Stomach (tissue), 19 donors: ENCODE measurements at places on chromosomes 6 and 20.

DNA sequence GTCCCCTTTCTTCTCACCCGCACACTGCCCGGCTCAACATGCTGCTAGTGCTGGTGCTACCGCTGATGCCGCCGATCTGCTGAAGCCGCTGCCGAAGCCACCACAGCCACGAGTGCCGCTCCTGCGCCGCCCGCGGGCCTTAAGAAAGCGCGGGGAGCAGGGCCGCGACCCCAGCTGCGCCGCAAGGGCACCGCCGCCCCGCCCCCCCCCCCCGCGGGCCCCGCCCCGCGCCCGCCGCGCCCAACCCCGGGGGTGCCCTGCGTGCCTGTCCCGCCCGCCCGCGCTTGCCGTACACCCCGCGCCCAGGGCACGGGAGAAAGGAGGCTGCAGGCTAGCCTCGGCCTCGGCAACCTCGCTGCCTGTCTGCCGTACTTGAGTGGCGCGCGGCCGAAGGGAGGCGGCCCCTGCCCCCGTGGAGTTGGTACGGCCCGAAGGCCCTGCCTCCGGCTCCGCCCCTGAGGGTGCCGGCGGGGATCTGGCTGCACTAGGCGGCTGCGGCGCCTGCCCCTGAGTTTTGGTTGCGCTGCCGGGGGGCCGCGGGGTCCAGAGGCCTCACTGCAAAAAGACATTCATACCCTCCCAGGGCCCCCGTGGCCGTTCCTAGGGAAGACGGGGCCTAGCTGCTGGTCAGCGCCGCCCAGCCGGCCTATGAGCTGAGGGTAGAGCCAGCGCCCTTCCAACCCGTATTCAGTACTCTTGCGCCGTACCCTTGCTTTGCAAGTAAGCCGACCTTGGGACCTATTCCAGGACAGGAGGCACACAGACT lies at the start of gene SOD2:
SOD2 (minus strand) TSS at position 114 of the 766 bp plus-strand sequence; CDS start at position 40, 74 bp downstream.
- peak; percentile 89 for DNase-seq

- DNase-seq: no peak
These were observed 114.6 kb downstream of the DLL1 start for GRCh38 chr6:170176136-170176897.

DNA sequence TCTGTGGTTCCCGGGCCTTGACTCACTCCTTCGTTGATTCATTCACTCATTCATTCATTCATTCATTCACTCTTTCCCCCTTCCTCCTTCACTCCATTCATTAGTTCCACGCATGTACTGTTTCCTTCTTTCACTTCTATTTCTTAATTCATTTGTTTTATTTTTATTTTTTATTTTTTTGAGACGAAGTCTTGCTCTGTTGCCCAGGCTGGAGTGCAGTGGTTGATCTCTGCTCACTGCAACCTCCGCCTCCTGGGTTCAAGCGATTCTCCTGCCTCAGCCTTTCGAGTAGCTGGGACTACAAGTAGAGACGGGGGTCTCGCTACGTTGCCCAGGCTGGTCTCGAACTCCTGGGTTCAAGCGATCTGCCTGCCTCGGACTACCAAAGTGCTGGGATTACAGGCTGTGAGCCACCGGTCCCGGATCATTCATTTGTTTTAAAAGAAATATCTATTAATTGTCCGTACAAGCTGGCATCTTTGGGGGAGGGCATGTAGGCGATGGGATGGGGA lies 427 bp upstream of the NFKBIE start:
- no peak for DNase-seq

DNA sequence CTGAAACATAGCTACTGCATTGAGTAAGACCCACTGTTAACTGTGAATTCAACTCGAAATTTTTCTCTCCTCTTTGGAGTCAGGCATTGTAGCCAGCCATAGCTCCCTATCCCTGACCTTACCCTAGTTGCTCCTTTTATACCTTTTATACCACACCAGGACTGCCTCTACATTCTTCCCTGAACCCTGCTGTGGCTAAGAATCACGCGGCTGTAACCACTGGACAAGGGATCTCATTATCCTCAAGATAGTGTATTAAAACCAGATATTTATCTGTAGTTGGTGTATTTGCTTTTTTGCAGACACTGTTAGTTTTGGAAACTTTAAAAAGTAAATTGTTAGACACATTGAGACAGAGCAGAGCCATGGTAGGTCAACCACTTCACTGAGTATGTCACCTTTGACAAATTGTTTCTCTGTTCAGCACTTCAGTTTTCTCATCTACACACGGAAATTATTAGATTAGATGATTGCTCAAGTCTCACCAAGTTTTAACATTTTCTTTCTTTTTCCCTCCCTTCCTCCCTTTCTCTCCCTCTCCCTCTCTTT lies 171.9 kb upstream of the PRND start:
- no peak for DNase-seq

DNA sequence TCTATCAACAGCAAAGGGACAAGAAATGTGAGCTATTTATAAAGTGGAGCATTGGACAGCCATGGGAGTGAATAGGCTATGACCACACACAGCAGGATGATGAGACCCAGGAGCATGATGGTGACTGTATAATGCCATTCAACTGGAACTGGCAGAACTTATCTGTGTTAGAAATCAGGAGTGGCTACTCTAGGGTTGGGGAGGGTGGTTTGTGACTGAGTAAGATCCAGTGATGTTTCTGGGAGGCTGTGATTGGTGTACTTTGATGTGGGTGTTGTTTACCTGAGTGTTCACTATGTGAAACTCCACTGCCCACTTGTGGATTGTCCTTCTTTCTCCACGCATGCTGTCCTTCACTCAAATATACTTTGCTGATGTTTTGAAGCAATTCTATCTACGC lies 11.5 kb upstream of the HLA-B start:
- DNase-seq: no peak

GRCh38 chr20:33871362-33871761 lies 60.2 kb downstream of the CHMP4B start:
- no peak for DNase-seq

DNA sequence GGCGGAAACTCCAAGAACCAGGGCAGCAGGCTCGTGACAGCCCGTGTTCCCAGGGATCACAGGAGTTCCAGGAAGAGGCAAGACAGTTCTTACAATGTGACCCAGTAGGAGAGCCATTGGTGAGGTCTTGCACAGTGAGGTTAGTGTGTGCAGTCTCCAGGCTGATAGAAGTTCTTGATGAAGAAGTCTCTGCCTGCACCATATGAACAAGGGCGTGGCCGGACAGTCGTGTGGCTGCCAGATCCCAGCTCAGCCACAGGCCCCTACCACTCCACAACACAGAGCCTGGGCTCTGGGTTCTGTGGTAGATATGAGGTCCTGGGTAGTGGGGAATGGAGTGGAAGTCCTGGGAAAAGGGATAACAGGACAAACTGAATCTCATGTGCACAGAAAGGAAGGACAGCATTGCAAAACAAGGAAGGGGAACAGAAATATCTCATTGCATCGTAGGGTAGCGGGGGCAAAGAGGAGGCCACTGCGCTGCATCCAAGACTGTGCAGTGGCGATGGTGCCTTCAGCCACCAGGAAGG lies 65.2 kb downstream of the STX11 start:
- DNase-seq: no peak
